ENCODE measurements at places on chromosomes 5 and 9. TPM values are rescaled to one million over a fixed set of nuclear protein-coding genes. Genes with fewer than 3 reads are reported as not detected.

The SEMA4D gene
- 17.4 TPM for polyA plus RNA-seq

The CYLC2 gene
- not detected for polyA plus RNA-seq

The GPX8 gene
- polyA plus RNA-seq, result 60.3 TPM

The HAPLN1 gene
- polyA plus RNA-seq, result 8.4 TPM

The PCDHB12 gene
- polyA plus RNA-seq, result 2.4 TPM

GRCh38 chr5:21391506-21391905 lies 1403.5 kb upstream of the CDH18 start:
- DNase-seq, result no peak

- no peak for DNase-seq
Observed at GRCh38 chr9:71223953-71224538, 102.6 kb upstream of the TRPM3 start.

DNA sequence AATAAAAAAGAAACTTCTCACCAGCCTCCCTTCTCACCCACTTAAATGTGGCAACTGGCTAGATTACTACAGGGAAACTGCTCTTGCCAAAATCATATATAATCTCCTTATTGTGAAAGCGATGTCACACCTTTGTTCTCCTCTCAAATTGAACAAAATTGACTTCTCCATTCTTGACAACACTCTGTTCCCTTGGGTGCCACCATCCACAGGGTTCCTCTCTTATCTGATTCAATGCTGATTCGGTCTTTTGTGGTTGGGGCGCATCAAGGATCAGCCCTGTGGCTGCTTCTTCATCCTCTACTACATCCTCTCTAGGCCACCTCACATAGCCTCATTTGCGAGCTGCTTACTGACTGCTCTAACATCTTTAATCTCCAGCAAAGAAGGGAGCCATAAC lies 86.1 kb downstream of the EDIL3 start:
- DNase-seq, result no peak

- DNase-seq, result no peak
Observed at GRCh38 chr5:147956842-147957223, 50.5 kb upstream of the C5orf46 start.

- DNase-seq, result no peak
Observed at GRCh38 chr5:149419859-149420544, 40.9 kb upstream of the IL17B start.

DNA sequence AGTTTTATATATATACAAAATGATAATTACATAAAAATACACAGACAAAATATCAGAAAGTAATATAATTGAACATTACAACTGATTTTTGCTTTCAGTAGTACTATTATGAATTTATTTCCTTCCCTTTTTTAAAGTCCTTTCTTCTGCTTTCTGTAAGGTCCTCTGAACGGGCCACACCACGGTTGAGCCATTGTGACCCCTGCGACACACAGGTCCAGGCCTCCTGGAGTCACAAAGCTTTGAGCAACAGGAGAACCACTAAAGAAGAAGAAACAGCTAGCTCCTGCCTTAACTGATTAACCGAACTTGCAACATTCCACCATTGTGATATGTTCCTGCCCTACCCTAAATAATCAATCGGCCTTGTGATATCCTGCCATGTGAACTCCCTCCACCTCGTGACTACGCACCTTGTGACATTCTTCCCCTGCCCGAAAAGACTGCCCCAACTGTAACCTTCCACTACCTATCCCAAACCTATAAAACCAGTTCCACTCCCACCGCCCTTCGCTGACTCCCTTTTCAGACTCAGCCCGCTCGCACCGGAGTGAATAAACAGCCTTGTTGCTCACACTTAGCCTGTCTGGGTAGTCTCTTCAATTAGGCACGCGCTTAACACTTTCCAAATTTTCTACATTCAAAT lies 375.0 kb upstream of the RFX3 start:
- no peak for DNase-seq

DNA sequence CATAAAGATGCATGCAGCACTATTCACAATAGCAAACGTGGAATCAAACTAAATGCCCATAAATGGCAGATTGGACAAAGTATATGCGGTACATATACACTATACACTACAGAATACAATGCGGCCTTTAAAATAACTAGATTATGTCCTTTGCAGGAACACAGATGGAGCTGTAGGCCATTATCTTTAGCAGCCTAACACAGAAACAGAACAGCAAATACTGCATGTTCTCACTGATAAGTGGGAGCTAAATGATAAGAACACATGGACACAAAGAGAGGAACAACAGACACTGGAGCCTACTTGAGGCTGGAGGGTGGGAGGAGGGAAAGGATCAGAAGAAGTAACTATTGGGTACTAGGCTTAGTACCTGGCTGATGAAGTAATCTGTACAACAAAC lies 758.2 kb downstream of the TLE1 start:
- no peak for DNase-seq

GRCh38 chr9:137872296-137872695 lies 5.3 kb upstream of the CACNA1B start:
- DNase-seq, result no peak

DNA sequence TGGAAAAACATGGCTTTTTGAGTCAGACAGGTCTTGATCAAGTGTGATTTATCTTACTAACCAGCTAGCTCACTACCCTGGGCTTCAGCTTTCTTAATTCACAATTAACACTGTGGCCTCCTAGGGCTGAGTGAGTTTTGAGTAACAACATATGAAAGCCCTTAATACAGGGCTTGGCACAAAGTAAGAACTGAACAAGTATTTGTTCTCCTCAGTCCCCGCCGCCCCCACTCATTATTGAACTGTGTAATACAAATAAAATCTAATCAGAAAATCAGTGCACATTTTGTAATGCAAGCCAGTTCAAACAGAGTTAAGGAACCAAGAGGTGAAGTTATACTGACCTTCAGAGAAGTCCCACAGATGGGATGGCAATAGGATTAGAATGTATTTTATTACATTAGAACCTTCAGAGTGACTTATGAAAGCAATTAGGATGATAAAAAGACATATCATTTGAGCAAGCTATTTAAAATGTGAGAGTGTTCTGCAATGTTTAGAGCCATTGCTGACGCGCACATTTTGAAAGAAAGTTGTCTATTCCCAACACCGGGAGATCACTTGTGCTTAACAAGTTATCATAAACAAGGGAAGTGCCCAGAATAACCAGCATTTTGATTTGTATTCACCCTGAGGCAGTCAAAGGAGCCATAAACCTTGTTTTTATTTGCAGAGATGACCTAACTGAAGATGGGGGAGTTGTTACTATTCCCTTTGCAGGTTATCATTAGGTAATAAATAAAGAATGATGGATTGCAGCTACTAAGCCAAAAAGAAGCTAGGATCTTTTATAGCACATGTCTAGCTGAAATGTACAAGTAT lies 19.4 kb downstream of the ADAMTS16 start:
- no peak for DNase-seq

GRCh38 chr5:113425909-113426308 lies 8.9 kb downstream of the TSSK1B start:
- no peak for DNase-seq

Data from muscle of arm (tissue), 14 donors.